ENCODE measurements at places on chromosomes 3 and 15.

DNA sequence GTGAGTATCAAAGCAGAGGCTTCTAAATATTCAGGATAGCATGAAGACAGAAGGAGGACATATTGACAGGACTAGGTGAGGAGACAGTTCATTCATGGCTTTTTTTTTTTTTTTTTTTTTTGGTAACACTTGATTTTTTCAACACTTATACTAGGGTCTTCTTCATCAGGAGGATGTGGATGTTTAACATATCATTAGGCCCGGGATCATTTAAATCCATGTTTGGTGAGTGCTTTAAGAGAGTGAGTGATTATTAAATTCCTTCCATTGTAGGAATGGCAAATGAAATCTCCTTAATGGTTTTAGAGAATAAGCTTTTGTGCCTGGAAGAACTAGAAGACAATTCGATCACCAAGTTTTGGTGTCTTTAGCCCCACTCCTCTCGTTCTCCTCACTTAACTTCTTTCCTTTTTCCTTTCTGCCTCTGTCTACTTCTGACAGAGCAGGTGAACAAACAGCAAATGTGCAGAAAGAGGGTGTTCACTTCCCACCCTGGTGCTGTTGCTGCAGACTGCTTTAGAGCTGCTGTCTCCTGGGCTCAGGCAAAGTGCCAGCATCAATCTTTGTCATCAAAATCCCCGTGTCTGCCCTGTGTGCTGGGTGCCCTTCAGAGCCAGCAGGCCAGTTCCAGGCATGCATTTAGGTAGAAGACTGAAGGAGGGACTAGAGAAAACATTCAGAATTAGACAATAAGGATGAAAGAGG lies 35.6 kb upstream of the RAB11A start:
- no peak for DNase-seq

DNA sequence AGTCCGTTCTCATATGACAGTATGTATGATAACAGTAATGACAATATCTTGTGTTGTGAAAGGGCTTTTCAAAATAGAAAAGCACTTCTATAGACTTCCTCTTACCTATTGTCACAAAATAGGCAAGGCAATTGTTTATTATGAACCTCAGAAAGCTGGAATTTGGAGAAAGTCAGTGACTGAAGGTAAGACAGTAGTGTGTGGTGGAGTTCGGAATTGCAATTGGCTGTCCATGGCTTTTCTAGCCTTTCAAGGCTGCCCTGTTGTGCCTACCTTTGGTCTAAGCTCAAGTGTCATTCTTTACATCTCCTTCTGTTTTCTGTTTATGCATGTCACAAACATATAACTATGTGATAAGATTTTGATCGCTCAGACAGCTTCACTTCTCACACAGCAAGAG lies 219.3 kb upstream of the NR2E3 start:
- no peak for DNase-seq

- no peak for DNase-seq
These were observed 11.2 kb downstream of the DENND6A start for GRCh38 chr3:57681691-57682090.

- peak; percentile 97 for DNase-seq
These were observed 30.6 kb upstream of the SLC6A6 start for GRCh38 chr3:14371573-14372474.

- no peak for DNase-seq
These were observed 21.5 kb upstream of the TIMP4 start for GRCh38 chr3:12180218-12180617.

DNA sequence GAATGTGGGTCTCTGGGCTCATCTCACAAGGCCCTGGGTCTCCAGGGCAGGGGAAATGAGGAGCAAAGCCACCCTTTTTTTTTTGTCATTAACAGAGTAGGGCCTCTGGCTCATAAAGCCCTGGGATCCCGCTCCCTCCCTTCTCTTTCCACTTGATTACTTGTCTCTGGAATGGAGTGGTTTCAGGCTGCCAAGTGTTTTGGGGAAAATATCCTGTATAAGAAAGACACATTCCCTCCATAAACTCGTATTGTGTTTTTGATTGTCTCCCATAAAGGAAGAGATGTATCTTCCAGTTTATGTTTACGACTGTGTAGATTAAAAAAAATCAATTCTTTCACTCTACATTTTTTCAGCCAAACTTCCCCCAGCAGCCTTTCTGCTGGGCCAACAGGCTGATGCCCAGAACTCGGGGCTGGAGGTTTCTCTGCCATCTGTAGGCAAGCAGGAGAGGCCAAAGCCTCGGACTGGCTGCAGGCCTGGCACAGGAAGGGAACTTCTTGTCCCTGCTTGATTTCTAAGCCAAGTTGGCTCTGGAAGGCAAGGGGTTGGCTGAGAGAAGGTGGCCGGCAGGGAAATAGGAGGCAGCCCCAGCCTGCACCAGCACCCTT lies 49.4 kb upstream of the INSYN1 start:
- DNase-seq = no peak

DNA sequence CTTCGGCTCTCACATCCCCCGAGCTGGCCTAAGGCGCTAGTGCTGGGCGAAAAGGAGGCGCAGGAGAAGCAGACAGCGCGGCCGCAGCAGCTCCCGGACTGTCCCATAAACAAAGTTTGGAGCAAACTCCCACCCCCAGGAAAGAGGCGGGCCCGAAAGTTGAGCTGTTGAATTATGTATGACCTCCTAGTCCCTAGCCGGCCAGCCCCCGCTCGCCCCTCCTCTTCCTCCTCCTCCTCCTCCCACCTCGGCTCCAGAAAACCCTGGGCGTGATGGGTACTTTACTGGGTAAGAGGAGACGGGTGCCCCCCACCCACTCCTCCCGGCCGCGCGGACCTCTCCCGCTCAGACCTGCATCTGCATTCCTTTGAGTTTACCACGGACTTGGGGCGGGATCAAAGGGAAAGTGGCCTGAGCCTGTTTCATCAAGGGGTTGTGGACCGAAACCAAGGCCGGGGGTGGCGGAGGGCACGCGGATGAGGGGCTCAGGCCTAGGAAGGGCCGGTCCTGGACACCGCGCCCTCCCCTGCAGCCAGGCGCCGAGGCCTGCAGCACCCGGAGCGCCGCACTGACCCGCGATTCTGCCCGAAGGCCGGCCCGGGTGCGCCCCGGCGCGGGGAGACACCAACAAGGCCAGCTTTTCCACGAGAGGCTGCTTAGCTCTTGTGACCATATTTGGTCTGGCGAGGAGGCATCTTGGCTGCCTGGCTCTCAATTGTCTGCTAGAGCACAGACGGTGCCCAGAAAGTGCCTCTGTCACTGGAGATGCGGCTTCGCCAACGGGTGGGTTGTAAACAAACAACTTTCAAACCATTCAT lies at the start of gene WWTR1:
TSS of gene WWTR1 (minus strand) at position 100 of the 818 bp plus-strand sequence. CDS start 719 bp downstream, outside the sequence.
- no peak for DNase-seq

GRCh38 chr3:9553948-9554513 lies 409 bp upstream of the LHFPL4 start:
- no peak for DNase-seq

- no peak for DNase-seq
These were observed 64.1 kb upstream of the POMGNT2 start for GRCh38 chr3:43169987-43170386.

All from AML-193 (cell line).